ENCODE measurements at places on chromosomes 3 and 15.
A peak's percentile ranks its signal among the peaks of the same experiment; 100 is the strongest.

DNA sequence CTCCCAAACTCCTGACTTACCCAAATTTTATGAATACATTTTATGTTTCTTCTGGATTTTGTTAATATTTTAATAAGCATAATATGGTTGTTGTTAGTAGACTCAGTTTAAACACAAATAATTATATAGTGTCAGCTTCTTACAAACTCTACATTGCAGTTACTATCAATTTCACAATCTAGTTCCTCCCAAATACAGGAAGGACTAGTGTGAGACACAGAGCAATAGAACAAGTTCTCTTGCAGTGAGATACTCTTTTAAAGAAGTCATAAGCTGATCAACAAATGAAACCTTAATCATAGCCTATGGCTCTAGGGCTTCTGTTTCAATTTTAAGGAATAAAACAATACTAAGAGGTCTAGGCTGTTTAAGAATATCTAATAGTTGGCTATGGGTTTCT is 86.1 kb downstream of the SAMMSON start:
- DNase-seq, result no peak

GRCh38 chr3:150613034-150613433 is 9.9 kb downstream of the SELENOT start:
- DNase-seq, result no peak

DNA sequence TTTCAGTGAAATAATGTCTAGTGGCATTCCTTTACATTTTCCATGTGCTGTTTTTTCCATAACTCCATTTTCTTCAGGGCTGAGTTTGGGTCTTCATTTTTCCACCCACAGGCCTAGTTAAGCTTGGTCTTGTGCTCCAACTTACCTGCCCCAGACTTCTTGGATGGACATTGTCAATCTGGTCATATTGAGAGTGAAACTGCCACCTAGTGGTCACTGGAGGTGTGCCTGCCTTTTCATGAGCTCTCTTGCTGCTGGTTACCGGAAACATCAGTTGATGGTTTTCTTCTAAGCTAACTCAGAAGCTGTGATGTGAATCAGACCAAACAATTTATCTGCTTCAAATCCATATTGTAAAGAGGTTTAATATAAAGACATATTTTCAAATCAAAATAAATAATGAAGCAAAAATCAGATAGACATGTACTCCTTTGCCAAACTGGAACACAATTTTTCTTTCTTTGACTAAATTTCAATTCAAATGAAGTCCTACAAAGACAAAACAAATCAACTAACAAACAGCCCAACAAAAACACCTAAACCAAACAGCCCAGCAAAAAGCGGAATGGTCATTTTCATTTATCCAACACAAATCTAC is 135.1 kb upstream of the RASGRP1 start:
- no peak for DNase-seq

DNA sequence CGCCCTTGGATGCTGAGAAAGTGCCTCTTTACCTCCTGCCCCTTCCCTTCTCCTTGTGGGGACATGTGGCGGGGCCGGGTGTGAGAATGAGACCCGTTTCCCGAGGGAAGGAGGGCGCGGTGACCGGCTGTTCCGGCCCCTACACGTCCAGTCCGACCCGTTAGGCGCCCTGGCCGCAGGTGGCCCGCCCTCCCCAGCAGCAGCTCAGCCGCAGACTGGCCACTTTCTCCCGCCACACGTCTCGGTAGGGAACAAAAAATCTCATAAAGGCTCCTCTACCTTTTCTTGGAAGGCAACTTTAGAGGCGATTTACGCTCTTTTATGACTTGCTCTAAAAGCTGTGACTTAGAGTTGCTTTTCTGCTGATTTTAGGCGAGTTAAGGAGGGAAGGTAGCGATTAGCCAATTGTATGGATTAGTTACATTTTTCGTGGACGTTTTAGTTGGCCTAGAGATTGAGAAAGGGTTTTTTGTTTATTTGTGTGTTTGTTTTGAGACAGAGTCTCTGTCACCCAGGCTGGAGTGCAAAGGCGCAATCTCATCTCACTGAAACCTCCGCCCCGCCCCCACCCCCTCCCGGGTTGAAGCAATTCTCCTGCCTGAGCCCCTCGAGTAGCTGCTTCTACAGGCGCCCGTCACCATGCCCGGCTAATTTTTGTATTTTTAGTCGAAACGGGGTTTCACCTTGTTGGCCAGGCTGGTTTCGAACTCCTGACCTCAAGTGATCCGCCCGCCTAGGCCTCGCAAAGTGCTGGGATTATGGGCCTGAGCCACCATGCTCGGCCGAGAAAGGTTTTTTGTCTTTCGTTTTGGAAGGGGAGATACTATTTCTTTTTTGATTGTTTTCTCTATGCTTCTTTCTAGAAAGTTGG is 8.3 kb upstream of the PGPEP1L start:
- DNase-seq, result no peak

GRCh38 chr3:50533316-50533715 is 29.9 kb upstream of the CACNA2D2 start:
- no peak for DNase-seq

- DNase-seq, result no peak
These were observed 34.7 kb downstream of the ZNF710 start for GRCh38 chr15:90035840-90036230.

- DNase-seq, result no peak
These were observed 2.2 kb upstream of the KY start for GRCh38 chr3:134652886-134653630.

GRCh38 chr3:160707187-160707794 is 30.3 kb downstream of the ARL14 start:
- DNase-seq, result no peak

DNA sequence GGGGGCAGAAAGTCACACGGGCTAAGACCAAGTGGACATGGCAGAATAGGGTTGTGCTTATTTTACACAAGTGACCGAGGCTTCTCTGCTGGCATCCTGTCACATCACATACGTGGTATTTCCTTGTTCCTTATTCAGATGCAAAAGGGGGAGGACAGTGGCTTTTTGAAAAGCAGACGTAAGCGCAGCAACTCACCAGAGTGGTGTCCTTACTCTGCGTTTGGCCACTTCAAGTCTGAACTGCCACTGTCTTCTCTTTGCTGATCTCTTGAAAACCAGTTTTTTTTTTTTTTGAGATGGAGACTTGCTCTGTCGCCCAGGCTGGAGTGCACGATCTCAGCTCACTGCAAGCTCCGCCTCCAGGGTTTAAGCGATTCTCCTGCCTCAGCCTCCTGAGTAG is 113.2 kb downstream of the SOX2 start:
- DNase-seq, result no peak

- DNase-seq, result no peak
These were observed 6.3 kb downstream of the RFT1 start for GRCh38 chr3:53123953-53124352.

DNA sequence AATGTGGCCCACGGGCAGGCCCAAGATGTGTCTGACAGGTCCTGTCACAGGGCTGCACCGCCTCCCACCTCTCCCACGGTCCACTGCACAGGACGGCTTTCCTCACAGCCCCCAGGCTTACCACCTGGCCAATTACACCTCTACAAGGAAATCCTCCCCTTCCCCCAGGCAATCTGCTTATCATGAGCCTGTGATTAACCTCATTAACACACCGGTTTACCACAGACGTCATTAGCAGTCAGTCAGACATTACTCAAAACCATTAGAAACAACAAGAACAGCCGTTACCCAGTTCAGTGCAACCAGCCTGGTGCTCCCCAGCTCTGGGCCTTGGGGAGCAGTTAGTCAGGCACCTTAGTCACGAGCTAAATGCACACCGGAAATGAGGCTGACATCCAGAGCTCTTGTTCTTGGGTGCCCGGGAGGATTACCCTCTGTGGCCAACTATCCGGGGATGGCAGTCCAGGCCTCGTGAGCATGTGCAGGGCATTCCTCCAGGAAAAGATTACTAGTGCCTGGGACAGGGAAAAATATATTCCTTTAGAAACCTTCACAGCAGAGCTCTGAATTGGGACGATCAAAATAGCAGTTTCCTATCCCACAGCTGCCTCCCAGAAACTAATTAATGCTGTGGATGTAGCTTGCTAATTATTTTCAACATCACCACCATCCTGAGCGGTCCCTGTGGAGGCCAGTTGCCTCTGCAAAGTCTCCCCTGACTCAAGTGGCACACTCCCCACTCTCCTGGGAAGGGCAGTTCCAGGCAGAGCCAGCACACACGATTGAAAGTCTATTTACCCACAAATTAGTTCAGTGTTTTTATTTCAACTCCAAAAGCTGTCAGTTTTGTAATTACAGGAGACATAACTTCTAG is 117.4 kb upstream of the ZBED2 start:
- peak; percentile 16 for DNase-seq

DNA sequence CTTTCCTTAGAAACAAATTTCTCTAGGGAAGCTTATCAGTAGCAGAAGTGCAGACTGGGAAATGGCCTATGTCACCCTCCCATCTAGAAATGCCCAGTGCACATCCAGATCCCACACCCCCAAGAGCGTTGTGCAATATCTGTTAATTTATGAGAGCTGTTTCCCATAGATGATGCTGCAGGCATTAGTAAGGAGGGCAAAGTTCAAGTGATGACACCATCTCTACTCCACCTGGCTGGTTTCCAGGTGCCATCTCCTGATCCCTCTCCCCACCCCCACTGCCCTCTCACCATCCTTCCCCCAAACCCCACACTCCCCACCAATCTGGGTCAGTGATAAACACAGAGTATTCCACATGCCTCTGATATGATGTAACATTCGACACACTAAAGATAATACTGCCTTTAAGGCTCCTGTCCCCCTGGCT is 39.4 kb downstream of the AGTR1 start:
- DNase-seq, result no peak

DNA sequence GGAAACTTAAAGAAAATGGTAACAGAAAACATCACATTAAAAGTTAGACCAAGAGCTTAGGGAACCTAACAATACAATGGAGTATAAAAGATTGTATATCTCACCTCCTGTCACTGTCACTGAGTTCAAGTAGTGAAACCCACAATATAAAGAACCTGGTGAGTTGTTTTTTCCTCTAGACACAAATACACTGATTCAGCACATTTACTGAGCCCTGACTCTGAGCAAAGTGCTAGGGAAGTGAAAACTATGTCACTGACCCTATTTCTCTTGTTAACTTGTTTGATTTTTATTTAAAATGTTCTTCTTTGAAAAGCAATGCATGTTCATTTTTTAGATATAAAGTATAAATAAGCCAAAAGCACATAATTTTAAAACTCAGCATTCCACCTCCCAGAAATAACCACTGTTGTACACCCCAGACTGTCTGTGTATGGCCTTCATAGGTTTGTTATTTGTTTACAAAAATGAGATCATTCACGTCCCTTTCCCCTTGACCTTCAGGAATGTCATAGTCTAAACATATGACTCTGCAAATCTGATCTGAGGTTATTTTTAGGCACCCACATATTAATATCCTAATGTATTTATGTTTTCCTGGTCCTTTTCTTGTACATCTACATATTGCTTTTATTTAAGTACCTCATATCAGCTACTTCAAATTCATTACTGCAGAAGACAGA is 69.2 kb upstream of the CSTA start:
- DNase-seq, result no peak

DNA sequence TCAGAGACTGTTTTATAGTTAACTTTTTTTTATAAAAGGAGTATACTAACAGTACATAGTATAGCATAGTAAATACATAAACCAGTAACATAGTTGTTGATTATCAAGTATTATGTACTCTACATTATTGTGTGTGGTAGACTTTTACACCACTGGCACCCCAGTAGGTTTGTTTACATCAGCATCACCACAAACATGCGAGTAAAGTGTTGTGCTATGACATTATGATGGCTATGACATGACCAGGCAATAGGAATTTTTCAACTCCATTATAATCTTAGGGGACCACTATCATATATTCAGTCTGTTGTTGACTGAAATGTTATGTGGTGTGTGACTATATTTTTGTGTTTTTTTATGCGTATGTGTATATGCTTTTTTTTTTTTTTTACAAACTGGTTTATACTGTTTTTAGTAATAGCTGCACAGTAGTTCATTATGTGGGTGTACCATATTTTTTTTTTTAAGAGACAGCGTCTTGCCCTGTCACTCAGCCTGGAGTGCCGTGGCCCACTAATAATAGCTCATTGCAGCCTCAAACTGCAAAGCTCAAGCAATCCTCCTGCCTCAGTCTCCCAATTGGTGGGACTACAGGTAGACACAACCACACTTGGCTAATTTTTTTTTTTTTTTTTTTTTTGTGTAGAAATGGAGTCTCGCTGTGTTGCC is 1.9 kb downstream of the CAPN7 start:
- DNase-seq, result no peak

- peak; percentile 44 for DNase-seq
These were observed 320.3 kb upstream of the TGFBR2 start for GRCh38 chr3:30286007-30286669.

DNA sequence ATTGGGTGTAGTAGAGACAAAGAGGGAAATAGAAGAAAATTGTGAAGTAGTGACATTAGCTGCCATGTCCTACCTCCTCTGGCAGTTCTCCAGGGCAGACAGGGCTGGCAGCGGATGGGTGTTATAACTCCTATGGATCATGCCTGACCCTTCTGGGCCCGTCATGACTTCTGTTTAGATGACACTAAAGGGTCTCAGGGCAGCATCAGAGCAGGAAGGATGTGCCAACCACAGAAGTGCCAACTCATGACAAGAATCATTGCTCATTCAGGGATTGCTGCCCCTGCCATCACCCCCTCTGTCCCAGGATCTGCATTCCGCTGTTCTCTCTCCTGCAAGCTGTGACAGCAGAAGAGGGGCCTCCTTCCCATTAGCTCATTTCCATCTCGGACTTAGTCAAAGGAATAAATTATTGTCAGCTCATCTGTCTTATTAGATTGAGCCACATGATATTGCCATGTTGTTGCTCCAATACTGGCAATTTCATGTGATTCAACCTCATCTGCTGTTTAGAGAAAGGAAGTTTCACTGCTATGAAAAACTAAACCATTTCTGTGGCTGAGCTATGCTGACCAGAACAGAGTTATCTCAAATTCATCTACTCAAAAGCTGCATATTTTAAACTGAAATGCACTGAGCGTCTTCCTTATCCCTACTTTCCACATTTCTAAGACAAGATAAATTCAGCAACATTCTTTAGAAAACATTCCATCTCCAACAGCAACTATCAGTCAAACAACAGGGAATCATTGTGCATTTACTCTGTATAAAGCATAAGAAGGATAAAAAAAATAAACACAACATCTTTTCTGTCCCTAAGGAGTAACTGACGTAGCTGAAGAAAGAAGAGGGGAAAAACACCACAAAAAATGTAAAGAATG is 271.6 kb downstream of the FHIT start:
- DNase-seq, result no peak

DNA sequence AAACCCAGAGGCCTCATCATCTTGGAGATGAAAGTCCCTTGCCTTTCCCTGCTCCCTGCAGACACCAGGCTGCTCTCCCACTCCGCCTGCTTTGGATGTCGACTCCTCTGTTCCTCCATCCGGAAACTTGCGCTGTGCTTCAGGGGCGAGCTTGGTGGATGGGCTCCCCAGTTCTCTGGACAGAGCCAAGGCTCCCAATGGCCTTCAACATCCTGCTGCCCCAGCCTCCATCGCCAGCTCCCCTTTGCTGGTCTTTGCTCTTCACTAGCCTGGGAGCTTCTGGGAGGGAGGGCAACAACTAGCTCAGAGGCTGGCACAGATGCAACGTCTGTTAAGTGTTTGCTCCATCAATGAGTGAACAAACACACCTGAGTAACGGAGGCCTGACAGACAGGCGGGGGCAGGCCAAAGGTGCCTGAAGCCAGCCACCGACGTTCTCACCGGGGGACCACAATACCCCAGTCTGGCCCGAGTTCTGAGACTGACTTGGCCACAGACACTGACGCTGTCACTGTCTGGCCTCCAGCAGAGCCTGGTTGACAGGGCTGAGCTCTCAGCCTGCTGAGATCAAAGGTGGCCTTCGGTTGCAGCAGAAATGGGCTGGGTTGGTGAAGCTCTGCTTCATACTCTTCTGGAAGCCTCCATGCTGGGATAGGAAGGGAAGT is 39.0 kb downstream of the RGMA start:
- no peak for DNase-seq

- DNase-seq, result peak; percentile 39
These were observed 138.7 kb downstream of the PEX5L start for GRCh38 chr3:179898024-179898423.
